Kidney capillary endothelial cell (primary cell): ENCODE measurements at places on chromosomes 13 and 19.

DNA sequence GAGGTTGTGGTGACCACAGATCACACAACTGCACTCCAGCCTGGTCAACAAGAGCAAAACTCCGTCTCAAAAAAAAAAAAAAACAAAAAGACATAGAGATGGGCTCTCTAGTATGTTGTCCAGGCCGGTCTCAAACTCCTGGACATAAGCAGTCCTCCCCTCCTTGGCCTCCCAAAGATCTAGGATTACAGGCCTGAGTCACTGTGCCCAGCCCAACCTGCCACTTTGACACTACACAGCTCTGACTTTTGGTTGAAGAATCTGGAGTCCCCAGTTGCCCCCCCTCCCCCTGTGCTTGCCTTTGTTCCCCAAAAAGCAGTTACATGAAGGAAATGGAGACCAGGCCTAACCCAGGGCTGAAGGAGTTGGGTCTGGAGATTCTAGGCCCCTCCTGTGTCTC, 12.9 kb downstream of the CARM1 start:
- DNase-seq: no peak

- no peak for DNase-seq
Observed at GRCh38 chr13:67554746-67555452, 324.8 kb upstream of the PCDH9 start.

- no peak for DNase-seq
Observed at GRCh38 chr13:52899206-52899605, 50.8 kb upstream of the PCDH8 start.

DNA sequence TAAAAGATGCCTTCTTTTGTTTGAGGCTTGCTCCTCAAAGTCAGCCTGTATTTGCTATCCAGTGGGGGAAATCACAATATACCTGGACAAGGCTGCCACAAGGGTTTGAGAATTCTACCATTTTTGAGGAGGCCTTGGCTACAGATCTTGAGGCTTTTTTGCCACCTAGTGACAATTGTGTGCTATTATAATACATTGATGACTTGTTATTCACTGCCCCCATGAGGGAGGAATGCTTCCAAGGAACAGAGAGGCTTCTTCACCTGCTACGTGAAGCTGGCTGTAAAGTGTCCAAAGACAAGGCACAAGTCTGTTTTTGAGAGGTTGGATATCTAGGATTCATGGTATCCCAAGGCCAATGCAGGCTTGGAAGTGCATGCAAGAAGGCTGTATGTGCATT, 72.5 kb downstream of the ZNF708 start:
- DNase-seq: no peak

- DNase-seq: no peak
Observed at GRCh38 chr19:18948075-18948975, 7.3 kb upstream of the HOMER3 start.
